Renal cortex interstitium (tissue), 15 donors: ENCODE measurements at places on chromosomes 16 and 17.

DNA sequence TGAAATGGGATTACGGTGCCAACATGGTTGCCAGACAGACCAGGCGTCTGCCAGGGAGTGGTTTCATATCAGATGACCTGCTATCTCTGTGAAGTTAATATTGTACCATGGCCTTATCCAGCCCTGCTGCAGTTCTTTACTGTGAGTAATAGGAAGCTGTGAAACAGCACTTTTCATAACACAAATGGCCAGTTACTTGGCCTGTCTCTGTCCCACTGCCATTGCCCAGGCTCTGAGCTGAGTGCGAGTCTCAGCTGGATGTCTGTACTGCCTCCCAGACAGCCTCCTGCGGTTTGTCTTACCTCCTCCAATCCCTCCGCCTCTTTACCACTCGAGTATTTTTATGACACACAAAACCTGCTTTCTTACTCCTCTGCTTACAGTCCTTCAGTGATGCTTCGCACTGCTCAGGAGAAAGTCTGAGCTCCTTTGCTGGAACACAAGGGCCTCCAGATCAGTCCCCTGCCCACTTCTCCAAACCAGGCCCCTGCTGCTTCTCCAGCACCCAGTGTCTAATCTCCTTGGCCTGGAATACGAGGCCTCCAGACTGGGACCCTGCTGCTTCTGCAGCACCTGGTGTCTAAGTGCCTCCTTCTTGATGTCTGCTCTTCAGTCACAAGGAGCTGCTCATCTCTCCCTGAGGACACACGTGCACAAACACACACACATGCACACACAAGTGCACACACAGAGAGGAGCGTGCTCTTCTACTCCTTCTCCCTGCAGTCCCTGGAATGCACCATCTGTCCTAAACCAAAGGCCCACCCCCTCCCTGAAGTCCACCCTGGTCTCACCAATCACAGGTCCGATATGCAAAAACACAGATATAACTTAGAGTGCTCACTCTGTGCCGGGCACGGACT lies 17.1 kb upstream of the RHOT1 start:
- DNase-seq: no peak

- no peak for DNase-seq
These were observed 30.4 kb downstream of the PPM1D start for GRCh38 chr17:60630352-60630751.

DNA sequence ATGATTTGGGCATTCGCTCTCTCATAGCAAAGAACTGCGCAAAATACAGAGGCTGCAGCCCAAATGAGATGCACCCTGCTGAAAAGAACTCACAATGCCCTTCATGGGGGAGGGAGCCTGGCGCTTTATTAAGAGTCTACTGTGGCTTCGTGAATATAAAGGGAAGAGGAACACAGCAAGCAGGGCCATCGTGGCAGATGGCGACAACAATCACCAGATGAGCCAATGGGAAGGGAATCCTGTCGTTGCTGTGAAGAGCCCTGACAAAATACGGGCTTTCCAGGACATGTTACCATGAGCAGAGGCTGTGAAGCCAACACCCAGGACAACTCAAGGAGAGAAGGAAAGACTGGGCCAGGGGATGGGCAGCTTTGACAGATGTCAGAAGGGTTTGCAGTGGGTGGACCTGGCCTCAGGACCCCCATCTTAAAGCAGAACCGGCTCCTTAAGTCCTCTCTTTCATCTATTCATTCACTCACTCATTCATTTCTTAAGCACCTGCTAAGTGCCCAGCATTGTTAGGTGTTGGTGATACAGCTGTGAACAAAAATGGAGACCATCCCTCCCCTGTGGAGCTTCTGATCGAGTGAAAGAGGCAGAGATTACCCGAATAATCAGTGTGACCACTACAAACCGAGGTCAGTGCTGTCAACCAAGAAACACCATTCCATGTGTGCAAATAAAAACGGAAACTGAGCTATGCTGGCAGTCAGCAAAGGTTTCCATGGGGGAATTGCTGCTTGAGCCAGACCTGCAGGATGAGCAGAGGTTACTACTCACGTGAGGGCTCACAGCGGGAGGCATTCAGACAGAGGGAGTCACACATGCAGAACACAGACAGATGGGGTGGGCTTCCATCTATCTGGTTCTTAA lies 125.8 kb downstream of the DYNLRB2 start:
- DNase-seq: no peak

DNA sequence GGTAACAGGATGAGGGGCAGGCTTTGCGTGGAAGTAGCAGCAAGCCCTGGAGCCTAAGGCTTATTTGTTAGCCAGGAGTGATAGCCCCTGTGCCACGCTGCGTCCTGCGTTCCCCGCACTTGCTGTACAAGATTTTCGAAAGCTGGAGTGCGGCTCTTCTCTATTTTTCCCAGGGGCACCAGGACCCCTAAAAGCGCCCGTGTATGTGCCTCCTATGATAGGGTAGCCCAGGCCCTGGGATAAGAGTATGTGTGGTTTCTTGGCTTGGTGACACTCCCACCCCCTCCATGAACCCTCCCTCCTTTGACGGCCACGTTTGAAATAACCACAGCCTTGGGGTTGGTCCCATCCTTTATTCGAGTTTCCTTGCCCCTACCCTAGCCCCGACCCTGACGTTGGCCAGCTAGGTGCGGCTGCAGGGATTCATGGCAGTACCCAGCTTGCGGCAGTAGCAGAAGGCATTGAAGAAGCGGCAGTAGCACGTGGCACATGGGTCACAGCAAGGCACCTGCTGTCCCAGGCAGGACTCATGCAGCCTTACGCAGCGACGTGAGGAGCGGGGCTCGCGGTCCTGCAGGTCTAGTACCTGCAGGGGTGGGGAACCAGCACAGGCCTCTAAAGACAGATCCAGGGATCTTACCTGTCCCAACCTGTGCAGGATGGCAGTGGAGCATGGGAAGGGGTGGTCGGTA lies 968 bp downstream of the AGRP start:
- no peak for DNase-seq

DNA sequence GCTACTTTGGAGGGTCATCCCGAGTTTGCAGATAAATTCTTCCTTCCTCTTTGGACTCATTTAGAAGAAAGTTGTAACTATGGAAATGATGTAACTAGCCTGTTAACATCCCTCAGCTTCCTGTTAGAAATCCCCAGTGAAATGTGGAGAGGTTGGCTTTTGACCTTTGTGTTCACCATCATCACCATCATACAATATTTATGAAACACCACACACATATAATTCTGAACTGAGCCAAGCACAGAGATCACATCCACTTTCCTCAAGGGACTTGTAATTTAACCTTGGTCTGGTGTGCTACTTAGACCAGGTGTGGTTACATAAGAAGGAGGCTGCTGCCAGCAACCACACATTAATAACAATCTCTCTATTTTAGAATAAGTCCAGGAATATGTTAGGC lies 2.5 kb downstream of the CAPNS2 start:
- no peak for DNase-seq
